A549 treated with AZD2906 at 1 μM for 4 hours (cell line): ENCODE measurements at places on chromosomes 13 and 19. TPM values are rescaled to one million over a fixed set of nuclear protein-coding genes. Genes with fewer than 3 reads are reported as not detected.

Gene GZMM
- 0.29 to 0.47 TPM (median 0.32 TPM) in 4 of 5 replicates, not detected in the other for total RNA-seq

Gene PSG3
- total RNA-seq = 0.07 to 0.18 TPM (median 0.13 TPM) in 4 of 5 replicates, not detected in the other

Gene ZNF177
- 0.30 to 0.76 TPM (median 0.55 TPM) in 5 replicates for total RNA-seq

Gene PEPD
- 114 to 128 TPM (median 123 TPM) in 5 replicates for total RNA-seq

Gene ZNF567
- total RNA-seq = 7.7 to 10.6 TPM (median 8.1 TPM) in 5 replicates

Gene RFPL4A
- total RNA-seq = 0.48 to 1.1 TPM (median 0.80 TPM) in 5 replicates

Gene ZNF20
- 0.13 to 0.29 TPM (median 0.22 TPM) in 4 of 5 replicates, not detected in the other for total RNA-seq

Gene MYO1F
- 0.22 to 0.37 TPM (median 0.29 TPM) in 5 replicates for total RNA-seq

Gene DNAJC15
- 0.14 to 0.32 TPM (median 0.26 TPM) in 5 replicates for total RNA-seq

Gene NTF4
- 0.29 to 0.78 TPM (median 0.66 TPM) in 5 replicates for total RNA-seq

Gene PDX1
- total RNA-seq = 0.03 to 0.12 TPM (median 0.06 TPM) in 5 replicates

Gene S1PR4
- total RNA-seq = 0.10 to 0.22 TPM (median 0.14 TPM) in 5 replicates

Gene SSC5D
- 0.40 to 0.99 TPM (median 0.66 TPM) in 5 replicates for total RNA-seq

Gene FAM124A
- 2.1 to 2.6 TPM (median 2.3 TPM) in 5 replicates for total RNA-seq

Gene NCCRP1
- total RNA-seq = 1.0 to 2.0 TPM (median 1.4 TPM) in 5 replicates

Gene FGF22
- total RNA-seq = 0.46 to 0.82 TPM (median 0.66 TPM) in 5 replicates

Gene POSTN
- total RNA-seq = 0.05 to 0.06 TPM (median 0.05 TPM) in 3 of 5 replicates, not detected in the others

Gene RB1
- 12.5 to 19.3 TPM (median 12.7 TPM) in 5 replicates for total RNA-seq

Gene UCHL3
- total RNA-seq = 41.4 to 45.0 TPM (median 44.1 TPM) in 5 replicates

Gene KBTBD6
- total RNA-seq = 4.4 to 5.6 TPM (median 5.0 TPM) in 5 replicates

Gene ZNF556
- 0.02 to 0.07 TPM (median 0.05 TPM) in 5 replicates for total RNA-seq

Gene PKN1
- 72.8 to 86.5 TPM (median 81.0 TPM) in 5 replicates for total RNA-seq

Gene CALM3
- total RNA-seq = 202 to 250 TPM (median 232 TPM) in 5 replicates

Gene CLEC4G
- not detected in 5 replicates for total RNA-seq

Gene ZNF850
- 0.31 to 0.76 TPM (median 0.37 TPM) in 5 replicates for total RNA-seq

Gene CYP2A6
- 0.07 to 0.13 TPM in 2 of 5 replicates, not detected in the others for total RNA-seq

Gene PSG11
- not detected in 5 replicates for total RNA-seq

Gene SLC6A16
- 0.74 to 1.3 TPM (median 1.1 TPM) in 5 replicates for total RNA-seq

Gene AMH
- total RNA-seq = 4.6 to 18.6 TPM (median 14.0 TPM) in 5 replicates

Gene SERPINE3
- 0.03 TPM in 1 of 5 replicates, not detected in the others for total RNA-seq

Gene KLK1
- 0.09 to 0.29 TPM (median 0.20 TPM) in 5 replicates for total RNA-seq

Gene ZNF835
- total RNA-seq = not detected in 5 replicates

Gene DKKL1
- total RNA-seq = 0.23 to 0.88 TPM (median 0.64 TPM) in 5 replicates

Gene NCR1
- not detected in 5 replicates for total RNA-seq

Gene PEG3
- total RNA-seq = not detected in 5 replicates

Gene FCER2
- not detected in 5 replicates for total RNA-seq

Gene CCL25
- total RNA-seq = not detected in 5 replicates
